Colonic mucosa (tissue), 4 donors: ENCODE measurements at places on chromosomes 5 and 9. TPM values are rescaled to one million over a fixed set of nuclear protein-coding genes. Genes with fewer than 3 reads are reported as not detected.
A peak's percentile ranks its signal among the peaks of the same experiment; 100 is the strongest.

DNA sequence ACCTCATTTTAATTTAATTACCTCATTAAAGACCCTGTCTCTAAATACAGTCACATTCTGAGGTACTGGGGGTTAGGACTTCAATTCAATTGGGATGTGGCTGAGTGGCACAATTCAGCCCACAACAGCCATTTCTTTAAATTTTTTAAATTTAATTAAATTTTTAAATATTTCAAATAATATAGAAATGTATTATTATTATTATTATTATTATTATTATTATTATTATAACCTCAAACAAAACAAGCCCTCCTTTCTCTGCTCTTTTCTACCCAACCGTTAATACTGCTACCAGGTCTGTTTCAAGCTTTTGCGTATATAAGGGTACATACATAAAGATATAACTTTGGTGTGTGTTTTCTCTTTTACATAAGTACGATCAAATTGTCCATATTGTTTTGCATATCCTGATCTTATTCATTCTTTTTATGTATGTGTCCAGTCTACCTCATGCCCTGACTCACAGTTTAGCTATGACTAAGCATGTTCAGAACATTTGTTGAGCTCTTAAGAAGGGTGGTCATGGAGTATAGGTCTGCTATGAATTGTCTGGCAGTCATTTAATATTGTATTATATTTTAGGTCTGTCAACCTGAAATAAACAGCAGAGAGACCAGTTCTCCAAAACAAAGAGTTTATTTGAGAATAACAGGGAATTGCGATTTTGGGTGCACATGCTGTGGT lies 16.1 kb upstream of the RAB14 start:
- H3K4me3 ChIP-seq: no peak overlapping the region
- no peak overlapping the region for H3K27ac ChIP-seq
- no peaks in the 10 kb centered on the region for H3K27me3 ChIP-seq
- no peaks in the 10 kb centered on the region for H3K36me3 ChIP-seq
- DNase-seq: no peak

GRCh38 chr5:144205141-144205551 lies 34.5 kb downstream of the KCTD16 start:
- no peaks in the 10 kb centered on the region for H3K36me3 ChIP-seq
- H3K27me3 ChIP-seq: peaks cover 7% of the 10 kb centered on the region
- no peaks in the 10 kb centered on the region for H3K4me1 ChIP-seq
- H3K4me3 ChIP-seq: no peak overlapping the region
- no peak overlapping the region for H3K27ac ChIP-seq

GRCh38 chr5:39811381-39811780 lies 386.6 kb upstream of the DAB2 start:
- H3K27ac ChIP-seq: no peak overlapping the region
- H3K27me3 ChIP-seq: no peaks in the 10 kb centered on the region
- no peaks in the 10 kb centered on the region for H3K4me1 ChIP-seq
- H3K4me3 ChIP-seq: no peak overlapping the region

GRCh38 chr9:137064027-137064879 lies 6.1 kb downstream of the SAPCD2 start:
- peak; percentile 76 for DNase-seq
- no peak overlapping the region for H3K4me3 ChIP-seq
- peaks cover 10% of the 10 kb centered on the region for H3K4me1 ChIP-seq
- no peak overlapping the region for H3K27ac ChIP-seq
- no peaks in the 10 kb centered on the region for H3K36me3 ChIP-seq
- no peaks in the 10 kb centered on the region for H3K27me3 ChIP-seq

DNA sequence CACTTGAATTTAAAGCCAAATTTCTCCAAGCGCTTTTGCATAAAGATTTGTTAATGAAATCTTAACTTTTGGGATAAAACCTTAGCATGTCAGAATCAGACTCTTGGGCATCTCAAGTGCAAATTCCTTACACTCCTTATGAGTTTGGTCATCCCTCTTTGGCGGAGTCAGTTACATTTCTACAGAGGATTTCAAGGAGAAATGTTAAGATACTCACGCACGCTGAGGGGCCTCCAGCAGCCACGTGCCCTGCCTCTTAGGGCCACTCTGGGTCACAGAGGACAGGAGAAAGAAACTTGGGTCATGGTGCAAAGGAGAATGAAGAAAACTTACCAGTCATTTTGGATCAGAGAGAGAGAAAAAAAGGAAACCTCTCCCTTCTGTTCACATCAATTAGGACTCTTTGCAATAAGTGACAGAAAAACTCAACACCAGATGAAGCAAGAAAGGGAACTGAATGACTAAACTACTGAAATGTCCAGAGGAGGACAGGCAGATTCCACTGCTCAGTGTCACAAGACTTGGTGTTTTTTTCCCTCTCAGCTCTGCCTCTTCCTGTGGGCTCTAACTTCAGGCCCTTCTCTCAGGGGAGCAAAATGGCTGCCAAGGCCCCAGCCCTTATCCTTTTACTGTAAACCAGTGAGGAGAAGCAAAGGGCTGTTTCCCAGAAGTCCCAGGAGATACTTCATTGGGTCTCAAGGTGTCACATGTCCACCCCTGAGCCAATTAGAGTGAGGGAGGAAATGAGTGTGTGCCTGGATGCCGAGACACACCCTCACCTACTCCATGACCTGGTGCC lies 63.3 kb upstream of the NFIL3 start:
- H3K36me3 ChIP-seq: no peaks in the 10 kb centered on the region
- H3K27ac ChIP-seq: no peak overlapping the region
- H3K4me1 ChIP-seq: no peaks in the 10 kb centered on the region
- no peaks in the 10 kb centered on the region for H3K27me3 ChIP-seq

DNA sequence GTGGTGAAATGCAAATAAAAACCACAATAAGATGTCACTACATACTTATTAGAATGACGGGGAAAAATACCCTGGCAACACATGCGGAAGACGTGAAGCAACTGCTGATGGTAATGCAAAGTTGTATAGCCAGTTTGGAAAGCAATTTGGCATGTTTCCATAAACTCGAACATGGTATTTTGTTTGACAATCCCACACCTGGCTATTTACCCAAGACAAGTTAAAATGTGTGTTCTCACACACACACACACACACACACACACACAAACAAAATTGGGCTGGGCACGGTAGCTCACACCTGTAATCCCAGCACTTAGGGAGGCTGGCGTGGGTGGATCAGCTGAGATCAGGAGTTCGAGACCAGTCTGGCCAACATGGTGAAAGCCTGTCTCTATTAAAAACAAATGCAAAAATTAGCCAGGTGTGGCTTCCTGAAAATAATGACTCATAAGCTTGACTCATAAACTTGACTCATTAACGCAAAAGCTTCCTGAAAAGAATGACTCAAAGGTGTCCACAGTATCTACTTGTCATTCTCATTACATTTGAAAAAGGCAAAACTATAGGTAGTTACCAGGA lies 456.5 kb downstream of the CDH18 start:
- no peak for DNase-seq
- H3K4me1 ChIP-seq: no peaks in the 10 kb centered on the region
- no peak overlapping the region for H3K27ac ChIP-seq
- H3K36me3 ChIP-seq: no peaks in the 10 kb centered on the region
- no peak overlapping the region for H3K4me3 ChIP-seq
- no peaks in the 10 kb centered on the region for H3K27me3 ChIP-seq

- DNase-seq: no peak
- no peaks in the 10 kb centered on the region for H3K27me3 ChIP-seq
- H3K27ac ChIP-seq: no peak overlapping the region
- no peak overlapping the region for H3K4me3 ChIP-seq
These were observed 8.3 kb downstream of the ZNF483 start for GRCh38 chr9:111533099-111533790.

GRCh38 chr5:158519433-158520021 lies 580.2 kb downstream of the EBF1 start:
- H3K4me3 ChIP-seq: no peak overlapping the region
- H3K4me1 ChIP-seq: no peaks in the 10 kb centered on the region
- H3K27ac ChIP-seq: no peak overlapping the region
- no peaks in the 10 kb centered on the region for H3K27me3 ChIP-seq
- DNase-seq: no peak

DNA sequence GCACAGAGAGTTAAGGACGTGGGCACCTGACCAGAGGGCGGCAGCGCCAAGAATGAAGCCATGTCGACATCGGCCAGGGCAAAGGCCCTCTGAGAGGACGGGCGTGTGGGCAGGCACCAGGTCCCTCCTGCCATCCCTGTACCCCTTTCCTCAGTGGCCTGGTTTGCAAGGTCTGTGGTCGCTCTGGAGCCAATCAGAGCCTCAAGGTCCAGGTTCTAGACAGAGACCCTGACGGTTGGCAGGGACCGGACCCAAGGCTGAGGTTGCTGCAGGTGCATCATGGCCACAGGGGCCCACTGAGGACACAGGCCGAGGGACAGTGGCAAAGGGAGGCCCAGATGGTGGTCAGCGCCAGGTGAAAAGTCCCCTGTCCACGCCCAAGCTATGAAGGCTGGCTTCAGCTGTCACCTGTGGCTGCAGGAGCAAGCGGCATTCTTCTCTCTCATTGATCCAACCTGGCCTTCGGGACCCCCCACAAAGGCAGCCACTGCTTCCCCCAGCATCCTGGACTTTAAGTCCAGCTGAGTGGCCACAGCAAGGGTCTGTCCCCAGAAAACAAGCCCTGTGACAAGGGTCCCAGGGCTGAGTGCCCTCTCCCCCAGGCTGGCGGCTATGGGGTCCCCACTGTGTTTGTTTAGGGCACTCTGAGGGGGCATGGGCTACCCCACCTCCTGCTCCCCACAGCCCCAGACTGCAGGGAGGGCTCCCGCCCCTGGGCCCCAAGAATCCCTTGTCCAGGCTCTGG lies 48.9 kb downstream of the VAV2 start:
- H3K27me3 ChIP-seq: no peaks in the 10 kb centered on the region
- H3K4me3 ChIP-seq: no peak overlapping the region
- H3K36me3 ChIP-seq: no peaks in the 10 kb centered on the region
- no peaks in the 10 kb centered on the region for H3K4me1 ChIP-seq
- no peak overlapping the region for H3K27ac ChIP-seq
- DNase-seq: no peak

- H3K36me3 ChIP-seq: no peaks in the 10 kb centered on the region
- DNase-seq: no peak
- H3K27me3 ChIP-seq: no peaks in the 10 kb centered on the region
- no peaks in the 10 kb centered on the region for H3K4me1 ChIP-seq
- no peak overlapping the region for H3K4me3 ChIP-seq
- no peak overlapping the region for H3K27ac ChIP-seq
These were observed 601.1 kb downstream of the IRX1 start for GRCh38 chr5:4196744-4197143.

DNA sequence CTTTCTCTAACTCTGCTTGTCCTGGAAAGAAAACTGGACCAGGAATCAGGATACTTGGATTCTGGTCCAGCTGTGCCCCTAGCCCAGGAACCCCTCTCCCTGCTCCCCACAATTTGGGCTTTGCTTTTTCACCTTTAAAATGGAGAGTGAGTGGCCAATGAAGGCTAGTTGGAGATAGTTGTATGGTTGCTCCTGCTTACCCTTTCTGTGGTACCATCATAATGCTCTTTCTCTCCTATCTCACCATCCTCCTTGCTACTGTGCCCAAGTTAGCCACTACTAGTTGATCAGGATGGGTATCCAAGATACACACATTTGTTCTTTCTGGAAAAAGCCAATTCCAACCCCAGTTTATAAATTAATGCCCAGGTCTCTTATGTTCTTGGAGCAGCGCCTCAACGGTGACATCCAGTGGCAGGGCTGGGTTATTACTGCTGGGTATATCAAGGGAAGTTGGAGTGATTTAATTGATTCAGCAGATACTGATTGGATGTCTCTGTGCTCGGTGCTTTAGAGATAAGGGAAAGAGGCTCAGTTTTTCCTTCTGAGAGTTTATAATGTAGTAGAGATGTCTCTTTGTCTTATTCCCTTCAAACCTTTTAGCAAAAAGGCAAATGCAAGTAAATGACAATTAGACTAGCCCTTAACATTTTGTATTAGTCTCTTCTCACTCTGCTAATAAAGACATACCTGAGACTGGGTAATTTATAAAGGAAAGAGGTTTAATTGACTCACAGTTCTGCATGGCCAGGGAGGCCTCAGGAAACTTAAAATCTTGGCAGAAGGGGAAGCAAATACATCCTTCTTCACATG lies 38.5 kb downstream of the FAXDC2 start:
- no peak overlapping the region for H3K4me3 ChIP-seq
- peaks cover 10% of the 10 kb centered on the region for H3K36me3 ChIP-seq
- no peaks in the 10 kb centered on the region for H3K4me1 ChIP-seq
- no peaks in the 10 kb centered on the region for H3K27me3 ChIP-seq
- no peak overlapping the region for H3K27ac ChIP-seq

GRCh38 chr5:79802406-79802805 lies 112.8 kb downstream of the CMYA5 start:
- no peaks in the 10 kb centered on the region for H3K27me3 ChIP-seq
- H3K36me3 ChIP-seq: no peaks in the 10 kb centered on the region
- no peak overlapping the region for H3K4me3 ChIP-seq
- no peak for DNase-seq
- H3K27ac ChIP-seq: no peak overlapping the region

- DNase-seq: no peak
- H3K27me3 ChIP-seq: no peaks in the 10 kb centered on the region
- H3K36me3 ChIP-seq: no peaks in the 10 kb centered on the region
- no peak overlapping the region for H3K4me3 ChIP-seq
These were observed 396.3 kb downstream of the KDM4C start for GRCh38 chr9:7154003-7154619.

DNA sequence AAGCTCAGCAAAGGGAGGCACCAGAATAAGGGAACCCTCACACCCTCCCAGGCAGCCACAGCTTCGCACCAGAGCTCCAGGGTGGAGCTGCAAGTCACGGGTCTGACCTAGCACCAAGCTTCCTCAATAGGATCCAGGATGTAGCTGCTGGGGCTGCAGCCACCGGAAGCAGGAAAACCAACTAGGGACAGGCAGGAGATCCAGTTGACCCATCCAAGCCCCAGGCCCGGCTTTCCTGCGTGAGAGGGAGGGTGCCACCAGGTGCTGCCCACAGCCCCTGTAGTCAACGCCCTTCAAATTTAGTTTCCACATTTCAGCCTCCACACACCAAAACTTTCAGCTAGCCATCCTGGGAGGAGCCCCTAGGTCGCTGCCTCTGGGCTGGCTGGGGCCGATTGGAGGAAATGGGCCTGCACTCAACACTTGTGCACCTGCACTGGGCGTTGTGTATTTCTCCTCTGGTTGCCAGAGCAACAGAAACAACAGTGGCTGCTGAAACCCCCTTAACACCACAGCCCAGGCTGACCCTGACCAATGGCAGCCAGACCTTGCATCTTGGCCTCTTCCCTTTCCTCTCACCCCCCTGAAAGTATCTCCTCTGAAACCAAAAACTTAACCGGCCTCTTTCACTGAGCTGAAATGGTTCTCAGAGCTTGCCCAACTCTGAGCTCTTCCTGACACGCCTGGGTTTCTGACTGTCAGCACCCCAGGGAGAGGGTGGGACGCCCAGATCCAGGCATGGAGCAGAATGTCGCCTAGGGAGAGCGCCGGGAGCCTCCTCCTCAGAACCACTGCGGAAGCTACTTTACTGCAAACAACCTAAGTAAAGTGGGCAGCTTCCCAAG lies 226.5 kb upstream of the MAP3K1 start:
- H3K36me3 ChIP-seq: no peaks in the 10 kb centered on the region
- H3K27me3 ChIP-seq: no peaks in the 10 kb centered on the region
- H3K4me1 ChIP-seq: no peaks in the 10 kb centered on the region
- H3K27ac ChIP-seq: no peak overlapping the region
- no peak overlapping the region for H3K4me3 ChIP-seq
- DNase-seq: peak; percentile 29

GRCh38 chr9:117704597-117704996 lies 394 bp downstream of the TLR4 start:
- peak overlapping the region; percentile 46 for H3K27ac ChIP-seq
- no peaks in the 10 kb centered on the region for H3K36me3 ChIP-seq
- no peaks in the 10 kb centered on the region for H3K27me3 ChIP-seq
- DNase-seq: no peak

The ANKS6 gene
- 19.5 TPM for total RNA-seq

The PHF24 gene
- not detected for total RNA-seq

The DBH gene
- not detected for total RNA-seq

The DMGDH gene
- 1.4 TPM for total RNA-seq

The LOX gene
- total RNA-seq: 2.0 TPM
